Activated T-cell treated with anti-CD3 and anti-CD28 coated beads for 1 hour (primary cell): ENCODE measurements at places on chromosomes 11 and 22.

DNA sequence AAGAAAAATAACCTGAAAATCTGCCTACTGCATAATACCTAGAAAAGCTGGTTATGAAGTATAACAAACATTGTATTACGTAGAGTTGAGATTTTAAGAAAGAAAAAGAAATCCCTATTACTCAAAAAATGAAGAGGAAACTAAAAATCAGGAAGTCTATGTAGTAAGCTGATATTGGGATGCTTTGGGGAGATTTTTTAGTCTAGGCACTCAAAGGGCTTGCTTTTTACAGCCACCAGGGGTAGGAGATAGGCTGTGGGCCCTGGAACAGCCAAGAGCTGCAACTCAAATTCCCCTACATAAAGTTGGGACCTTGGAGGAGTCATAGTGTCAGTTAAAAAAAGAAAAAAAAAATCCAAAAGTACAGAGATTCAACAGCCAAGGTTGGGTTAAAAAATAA is 90.4 kb downstream of the RELT start:
- no peak for DNase-seq

DNA sequence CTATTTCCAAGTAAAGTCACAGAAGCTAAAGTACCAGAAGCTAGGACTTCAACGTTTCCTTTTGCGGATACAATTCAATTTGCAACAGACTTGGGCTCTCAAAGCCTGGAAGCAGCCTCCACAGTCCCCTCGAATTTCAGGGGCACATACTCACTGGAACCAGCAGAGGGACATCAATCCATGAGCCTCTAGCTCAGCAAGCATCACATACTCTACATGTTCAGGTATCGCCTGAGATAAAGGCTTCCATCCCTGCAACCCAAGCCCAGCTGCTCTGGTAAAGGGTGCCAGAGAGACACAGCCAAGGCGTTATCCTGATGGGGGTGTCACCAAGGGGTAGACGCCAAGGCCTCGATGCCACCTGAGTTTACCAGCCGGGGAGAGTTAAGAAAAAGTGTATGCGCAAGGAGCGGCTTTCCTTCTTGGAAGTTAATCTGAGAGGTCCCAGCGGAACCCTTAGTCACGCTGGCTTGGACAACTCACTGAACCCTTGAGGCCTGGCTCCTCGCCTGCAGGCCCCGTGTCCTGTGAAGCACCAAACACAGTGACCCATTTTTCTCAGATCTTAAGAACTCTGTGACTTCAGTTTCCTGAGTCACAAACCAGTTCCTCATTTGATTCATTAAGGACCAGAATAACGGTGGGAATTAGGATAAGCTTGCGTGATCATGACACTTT is 13.0 kb downstream of the LTO1 start:
- no peak for DNase-seq

- DNase-seq = no peak
Observed at GRCh38 chr11:9385327-9385899, 961 bp downstream of the IPO7 start.

GRCh38 chr22:45916515-45916914 is 60.4 kb downstream of the WNT7B start:
- no peak for DNase-seq
